ENCODE measurements at places on chromosomes 4 and X. TPM values are rescaled to one million over a fixed set of nuclear protein-coding genes. Genes with fewer than 3 reads are reported as not detected.
A peak's percentile ranks its signal among the peaks of the same experiment; 100 is the strongest.

DNA sequence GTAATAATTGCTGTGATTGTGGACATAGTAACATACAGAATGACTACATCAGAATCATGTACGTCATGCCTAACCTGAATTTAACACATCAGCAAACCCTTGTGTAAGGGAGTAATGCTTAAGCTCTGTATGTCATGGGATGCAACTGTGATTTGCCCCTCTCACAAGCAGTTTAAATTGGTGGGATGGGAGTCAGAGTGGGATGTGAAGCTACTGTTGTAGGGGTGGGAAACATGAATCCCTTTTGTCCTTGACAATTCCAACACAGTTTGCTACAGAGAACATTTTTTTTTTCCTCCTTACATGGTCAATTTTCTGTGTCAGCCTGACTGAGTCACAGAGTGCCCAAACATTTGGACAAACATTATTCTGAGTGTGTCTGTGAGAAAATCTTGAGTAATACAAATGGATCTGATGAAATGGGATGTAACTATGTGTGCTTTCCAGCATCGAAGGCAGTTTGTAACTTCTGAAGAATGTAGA, 392.8 kb downstream of the GPM6A start:
- H3K27me3 ChIP-seq = no peaks in the 10 kb centered on the region
- H3K4me1 ChIP-seq = peaks cover 88% of the 10 kb centered on the region
- peak overlapping the region; percentile 91 for H3K27ac ChIP-seq
- H3K4me3 ChIP-seq = peak overlapping the region; percentile 62
- peaks cover 11% of the 10 kb centered on the region for H3K36me3 ChIP-seq
- peak; percentile 89 for DNase-seq

- no peak overlapping the region for H3K27ac ChIP-seq
- no peaks in the 10 kb centered on the region for H3K27me3 ChIP-seq
- no peak for DNase-seq
- H3K4me3 ChIP-seq = no peak overlapping the region
- H3K4me1 ChIP-seq = no peaks in the 10 kb centered on the region
Measured at GRCh38 chr4:90977726-90978125, 850.5 kb downstream of the CCSER1 start.

DNA sequence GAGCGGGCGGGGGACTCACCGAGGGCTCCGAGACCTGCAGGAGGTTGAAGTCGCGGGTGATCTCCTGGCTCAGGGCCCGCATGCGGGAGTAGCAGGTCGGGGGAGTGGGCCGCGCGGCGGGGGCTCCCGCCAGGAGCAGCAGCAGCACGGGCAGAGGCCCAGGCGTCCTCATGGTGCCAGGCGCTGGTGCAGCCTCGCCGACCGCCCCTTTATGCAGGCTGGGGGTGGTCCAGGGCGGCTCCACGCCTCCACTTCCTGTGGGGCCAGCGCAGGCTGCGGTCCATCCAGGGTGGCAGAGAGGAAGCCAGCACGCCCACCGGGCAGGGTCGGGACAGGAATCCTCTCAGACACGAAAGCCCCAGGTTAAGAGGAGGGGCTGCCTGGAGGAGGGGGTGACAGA, at the start of gene CYTL1:
TSS of gene CYTL1 (minus strand) at position 185 of the 400 bp plus-strand sequence. CDS start at position 172, 13 bp downstream.
- H3K4me1 ChIP-seq = no peaks in the 10 kb centered on the region
- no peak within 1 kb of the TSS for H3K27ac ChIP-seq
- H3K27me3 ChIP-seq = peaks cover 18% of the 10 kb centered on the region
- DNase-seq = no peak
- H3K36me3 ChIP-seq = no peaks in the 10 kb centered on the region

- no peak overlapping the region for H3K4me3 ChIP-seq
- no peaks in the 10 kb centered on the region for H3K27me3 ChIP-seq
- no peak overlapping the region for H3K27ac ChIP-seq
- no peaks in the 10 kb centered on the region for H3K4me1 ChIP-seq
Measured at GRCh38 chr4:48629458-48629857, 139.4 kb downstream of the ZAR1 start.

DNA sequence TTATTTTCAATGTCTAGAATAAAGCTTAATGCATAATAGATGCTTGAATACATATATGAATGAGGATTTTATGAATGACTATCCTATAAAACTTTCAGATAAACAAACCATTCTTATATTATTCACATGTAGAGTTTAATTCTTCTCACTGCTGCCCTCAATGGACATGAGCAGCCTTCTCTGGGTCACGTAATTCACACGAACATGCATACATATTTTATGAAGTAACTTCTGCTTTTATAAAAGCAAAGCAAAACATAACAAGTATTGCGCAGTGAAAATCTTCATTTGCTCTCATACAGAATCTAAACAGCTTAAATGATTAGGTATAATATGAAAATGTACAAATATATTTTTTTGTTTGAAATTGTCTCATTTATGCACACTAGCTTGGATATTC, 116.7 kb downstream of the TMA16 start:
- H3K27ac ChIP-seq = no peak overlapping the region
- H3K4me3 ChIP-seq = no peak overlapping the region
- no peaks in the 10 kb centered on the region for H3K4me1 ChIP-seq
- H3K36me3 ChIP-seq = no peaks in the 10 kb centered on the region

DNA sequence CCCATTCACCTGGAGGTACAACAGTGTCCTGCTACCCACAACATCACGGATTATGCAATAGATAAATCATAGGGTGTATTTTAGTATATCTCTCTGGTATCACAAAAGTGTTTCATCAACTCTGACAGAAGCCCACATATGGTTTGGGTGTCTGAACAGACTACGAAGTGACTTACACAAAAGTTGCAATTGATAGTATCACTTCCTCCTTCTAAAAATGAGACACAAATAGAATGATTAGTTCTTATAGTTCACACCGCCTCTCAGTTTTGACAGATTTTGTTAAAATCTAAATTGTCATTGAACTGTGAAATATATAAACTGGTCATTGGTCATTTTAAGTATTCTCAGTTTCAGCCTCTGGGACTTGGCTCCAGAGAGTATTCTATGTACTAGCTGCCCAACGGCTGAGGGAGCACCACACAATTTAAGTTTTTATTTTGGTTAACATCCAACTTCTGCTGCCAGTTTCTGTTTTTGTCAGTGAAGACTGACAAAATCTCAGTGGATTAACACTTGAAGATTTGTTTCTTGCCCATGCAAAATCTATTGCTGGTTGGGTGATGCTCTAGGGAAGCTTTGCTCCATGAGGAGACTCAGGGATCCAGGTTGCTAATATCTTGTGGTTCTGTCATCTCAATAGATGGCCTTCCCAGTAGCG, 113.8 kb upstream of the PUDP start:
- H3K4me3 ChIP-seq = no peak overlapping the region
- peaks cover 20% of the 10 kb centered on the region for H3K4me1 ChIP-seq
- H3K27ac ChIP-seq = no peak overlapping the region
- no peak for DNase-seq

DNA sequence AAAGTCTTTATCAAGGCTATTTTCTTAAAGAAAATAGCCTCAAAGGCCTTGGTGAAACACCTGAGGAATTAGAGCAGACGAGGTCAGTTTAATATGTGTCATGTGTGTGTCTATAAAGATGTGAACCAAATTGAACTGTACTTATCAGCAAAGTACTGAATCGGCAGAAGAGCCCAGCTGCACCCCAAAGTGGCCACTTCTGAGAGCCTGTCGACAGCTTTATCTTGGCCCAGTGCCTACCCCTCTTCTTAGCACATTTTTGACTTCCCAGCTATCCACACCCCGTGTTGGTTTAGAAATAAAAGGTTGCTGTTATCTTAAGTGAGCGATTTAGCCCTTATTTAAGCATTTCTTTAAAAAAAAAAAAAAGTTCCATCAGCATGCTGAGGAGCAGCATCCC, 329.7 kb downstream of the FBXW7 start:
- no peaks in the 10 kb centered on the region for H3K36me3 ChIP-seq
- H3K4me1 ChIP-seq = peaks cover 17% of the 10 kb centered on the region
- peaks cover 5% of the 10 kb centered on the region for H3K27me3 ChIP-seq
- H3K27ac ChIP-seq = no peak overlapping the region

DNA sequence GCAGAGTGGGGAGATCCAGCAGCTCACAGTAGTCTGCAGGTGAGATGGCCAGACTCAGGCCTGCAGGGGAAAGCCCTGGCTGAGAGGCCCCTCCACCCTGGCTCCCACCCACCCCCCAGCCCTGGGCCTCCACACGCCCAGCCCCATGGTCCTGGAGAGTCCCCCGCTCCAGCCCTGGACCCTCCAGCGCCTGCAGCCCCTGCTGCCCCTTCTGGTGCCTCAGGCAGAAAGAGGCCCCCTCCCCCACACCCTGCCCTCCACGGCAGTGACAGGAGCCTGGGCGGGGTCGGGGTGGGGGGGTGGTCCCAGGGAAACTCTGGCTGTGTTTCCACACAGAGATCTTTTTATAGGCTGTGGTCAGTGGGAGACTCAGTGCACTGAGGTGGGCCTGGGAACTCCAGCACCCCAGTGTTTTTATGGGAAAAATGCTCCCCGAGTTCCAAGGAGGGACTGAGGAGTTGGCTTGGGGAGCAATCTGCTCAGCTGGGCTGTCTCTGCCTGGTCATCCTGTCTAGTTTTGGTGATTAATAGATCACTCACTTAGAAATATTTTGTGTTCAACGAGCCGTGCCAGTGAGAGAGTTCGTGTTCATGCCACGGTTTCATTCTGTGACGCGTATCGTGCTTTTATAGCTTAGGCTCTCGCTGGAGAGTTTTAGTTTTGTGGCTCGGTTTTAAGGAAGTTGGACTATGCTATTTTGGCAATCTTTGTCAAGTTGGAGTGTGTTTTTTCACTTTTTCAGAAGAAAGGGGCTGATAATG, 53.1 kb upstream of the HGFAC start:
- peak overlapping the region; percentile 97 for H3K27ac ChIP-seq
- DNase-seq = peak; percentile 84
- no peaks in the 10 kb centered on the region for H3K36me3 ChIP-seq
- H3K4me3 ChIP-seq = peak overlapping the region; percentile 90
- H3K4me1 ChIP-seq = peaks cover 34% of the 10 kb centered on the region
- H3K27me3 ChIP-seq = peaks cover 9% of the 10 kb centered on the region

GRCh38 chr4:8320386-8320750, 50.8 kb downstream of the HTRA3 start:
- peaks cover 28% of the 10 kb centered on the region for H3K4me1 ChIP-seq
- no peaks in the 10 kb centered on the region for H3K36me3 ChIP-seq
- no peak overlapping the region for H3K4me3 ChIP-seq
- no peaks in the 10 kb centered on the region for H3K27me3 ChIP-seq
- H3K27ac ChIP-seq = no peak overlapping the region
- no peak for DNase-seq

GRCh38 chr4:173531086-173531965, 1.3 kb upstream of the HAND2 start:
- no peak overlapping the region for H3K4me3 ChIP-seq
- peaks cover 9% of the 10 kb centered on the region for H3K4me1 ChIP-seq
- H3K27me3 ChIP-seq = peaks cover 17% of the 10 kb centered on the region
- no peak for DNase-seq

DNA sequence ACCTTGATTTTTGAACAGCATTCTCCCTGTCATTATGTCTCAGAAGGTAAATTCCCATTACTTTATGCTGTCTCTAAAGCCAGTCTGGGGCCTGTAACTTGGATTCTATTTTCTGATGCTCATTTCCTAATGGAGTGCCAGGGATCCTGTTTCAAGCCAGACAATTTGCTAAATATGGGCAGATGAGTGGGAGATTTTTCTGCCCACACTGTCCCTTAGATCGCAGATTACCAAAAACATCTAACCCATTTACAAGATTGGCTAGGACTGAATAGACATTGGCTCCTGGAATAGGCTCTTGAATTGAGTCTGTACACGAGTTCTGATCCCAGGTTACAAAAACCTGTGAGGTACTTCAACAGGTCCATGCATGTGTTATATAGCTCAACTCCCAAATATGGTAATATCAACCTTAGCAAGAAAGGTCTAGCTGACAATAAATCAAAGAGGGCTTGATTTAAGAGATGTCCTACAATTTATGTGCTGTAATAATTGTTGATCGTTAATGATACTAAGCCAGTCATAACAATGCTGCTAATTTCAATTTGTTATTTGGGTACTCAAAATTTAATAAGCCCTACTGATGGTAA, 5.7 kb downstream of the GPC3 start:
- no peaks in the 10 kb centered on the region for H3K27me3 ChIP-seq
- no peaks in the 10 kb centered on the region for H3K36me3 ChIP-seq
- no peaks in the 10 kb centered on the region for H3K4me1 ChIP-seq

DNA sequence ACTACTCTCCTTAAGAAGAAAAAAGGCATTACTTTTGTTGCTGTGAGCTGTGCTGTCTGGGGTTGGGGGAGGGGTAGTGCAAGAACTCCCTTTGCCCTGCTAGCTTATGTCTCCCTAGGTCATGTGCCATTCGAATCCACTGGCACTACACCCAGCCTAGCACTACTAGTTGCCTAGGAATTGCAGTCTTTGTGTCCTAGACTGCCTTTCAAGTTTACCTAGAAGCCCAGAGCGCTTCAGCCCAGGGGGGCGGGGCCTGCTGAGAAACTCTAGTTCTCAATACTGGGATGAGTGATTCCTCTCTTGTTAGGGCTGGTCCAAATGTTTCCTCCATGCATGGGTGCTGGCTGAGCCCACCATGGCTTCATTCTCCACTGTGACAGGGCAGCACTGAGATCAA, 1011.5 kb downstream of the PCDH19 start:
- DNase-seq = no peak
- H3K36me3 ChIP-seq = no peaks in the 10 kb centered on the region
- no peaks in the 10 kb centered on the region for H3K4me1 ChIP-seq
- no peak overlapping the region for H3K4me3 ChIP-seq
- H3K27ac ChIP-seq = no peak overlapping the region

GRCh38 chr4:174423257-174423944, 98.9 kb downstream of the HPGD start:
- no peak overlapping the region for H3K4me3 ChIP-seq
- H3K36me3 ChIP-seq = no peaks in the 10 kb centered on the region
- no peaks in the 10 kb centered on the region for H3K4me1 ChIP-seq
- H3K27ac ChIP-seq = no peak overlapping the region

DNA sequence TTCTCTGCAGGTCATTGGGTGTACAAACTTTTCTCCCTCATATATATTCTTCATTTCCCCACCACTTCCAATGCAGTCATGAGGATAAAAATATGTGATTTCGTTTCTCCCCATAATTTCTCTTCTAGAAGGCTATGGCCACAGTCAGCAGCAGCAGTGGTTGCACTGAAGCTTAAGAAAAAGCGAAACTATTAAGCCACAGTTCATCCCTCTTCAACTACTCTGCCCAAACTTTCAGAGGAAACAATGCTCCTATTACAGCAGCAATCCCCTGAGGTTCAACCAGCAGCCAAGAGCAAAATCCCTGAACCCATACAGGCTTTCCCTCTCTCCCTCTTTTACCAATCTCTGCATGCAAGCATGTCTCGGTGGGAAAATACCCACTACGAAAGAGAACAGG, 298.6 kb downstream of the DHX15 start:
- H3K4me3 ChIP-seq = no peak overlapping the region
- H3K4me1 ChIP-seq = no peaks in the 10 kb centered on the region
- no peaks in the 10 kb centered on the region for H3K27me3 ChIP-seq
- no peak for DNase-seq
- H3K36me3 ChIP-seq = no peaks in the 10 kb centered on the region

FHDC1 gene
- 0.24 TPM for total RNA-seq

AGTR2 gene
- total RNA-seq = not detected

FGD1 gene
- total RNA-seq = 15.2 TPM

PRKG2 gene
- total RNA-seq = not detected

TENT5D gene
- total RNA-seq = not detected

ASB12 gene
- total RNA-seq = not detected

CT55 gene
- not detected for total RNA-seq
